AG04449 (cell line): ENCODE measurements at places on chromosomes 1 and 21.

- no peak for DNase-seq
Observed at GRCh38 chr1:87588495-87588894, 259.8 kb downstream of the LMO4 start.

DNA sequence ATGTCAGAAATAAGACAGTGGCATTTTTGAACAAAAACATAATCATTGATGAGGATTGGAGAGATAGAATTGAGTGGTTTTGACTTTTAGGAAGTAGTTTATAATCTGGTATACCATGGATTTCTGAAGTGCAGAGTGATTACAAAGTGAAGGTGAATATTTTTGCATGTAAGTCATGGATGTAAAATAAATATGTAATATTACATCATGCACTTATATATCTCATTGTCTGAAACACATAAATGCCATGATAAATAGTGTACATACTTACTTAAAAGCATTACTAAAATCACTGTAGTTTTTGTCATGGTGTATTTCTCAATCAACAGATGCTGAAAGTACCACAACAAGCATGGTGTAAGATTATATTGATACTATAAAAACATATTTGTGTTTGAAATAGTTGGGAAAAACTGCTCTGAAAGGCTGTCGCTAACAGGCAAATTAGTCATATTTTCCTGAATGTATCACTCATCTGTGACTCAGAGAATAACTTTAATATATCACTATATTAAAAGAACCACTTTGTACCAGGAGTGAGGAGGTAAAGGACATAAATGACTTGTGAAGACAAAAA, 24.8 kb upstream of the RGS18 start:
- DNase-seq: no peak

- no peak for DNase-seq
Observed at GRCh38 chr1:25843483-25843882, 15.8 kb downstream of the AUNIP start.

- DNase-seq: no peak
Observed at GRCh38 chr1:86508583-86508969, 38.3 kb upstream of the CLCA4 start.

GRCh38 chr1:63665824-63666223, 72.6 kb downstream of the PGM1 start:
- DNase-seq: no peak

GRCh38 chr1:228190778-228191177, 17.1 kb upstream of the OBSCN start:
- DNase-seq: no peak

DNA sequence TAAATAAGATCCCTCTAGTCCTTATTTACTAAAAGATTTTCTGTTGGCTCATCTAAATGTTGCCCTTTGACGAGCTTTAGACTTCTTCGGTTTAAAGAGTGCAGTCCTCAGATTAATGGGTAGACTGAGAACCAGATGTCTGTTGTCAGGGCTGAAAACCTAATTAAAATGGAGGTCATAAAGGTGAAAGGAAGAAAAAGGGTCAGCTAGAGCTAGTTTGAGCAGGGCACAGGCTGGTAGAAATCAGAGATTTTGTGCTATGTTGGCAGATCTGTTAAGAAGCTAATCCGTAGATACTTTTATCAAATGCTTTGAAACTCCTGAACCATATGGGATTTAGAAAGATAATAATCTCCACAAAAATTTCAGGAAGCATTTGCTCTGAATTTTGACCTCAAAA, 959.0 kb downstream of the PLA2G4A start:
- no peak for DNase-seq

- DNase-seq: no peak
Observed at GRCh38 chr1:204152310-204153044, 633 bp upstream of the ETNK2 start.

DNA sequence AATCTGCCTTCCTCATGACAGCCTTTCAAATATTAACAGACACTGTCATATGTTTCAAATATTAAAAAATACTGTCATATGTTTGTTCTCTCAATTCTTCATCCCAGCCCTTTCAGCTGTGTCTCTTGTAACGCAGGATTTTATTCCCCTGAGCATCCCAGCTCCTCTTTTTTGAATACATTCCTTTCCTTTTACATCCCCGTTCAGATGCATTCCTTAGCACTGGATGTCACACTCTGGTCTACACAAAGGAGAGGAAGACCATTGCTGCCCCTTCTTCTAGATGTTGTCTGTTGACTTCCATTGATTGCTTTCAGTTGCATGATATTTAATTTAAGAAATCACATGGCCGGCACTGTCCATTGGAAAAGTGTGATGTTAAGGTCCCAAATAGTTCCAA, 117.4 kb upstream of the PAXBP1 start:
- no peak for DNase-seq

- DNase-seq: no peak
Observed at GRCh38 chr1:23592209-23592892, 33.0 kb upstream of the ID3 start.

DNA sequence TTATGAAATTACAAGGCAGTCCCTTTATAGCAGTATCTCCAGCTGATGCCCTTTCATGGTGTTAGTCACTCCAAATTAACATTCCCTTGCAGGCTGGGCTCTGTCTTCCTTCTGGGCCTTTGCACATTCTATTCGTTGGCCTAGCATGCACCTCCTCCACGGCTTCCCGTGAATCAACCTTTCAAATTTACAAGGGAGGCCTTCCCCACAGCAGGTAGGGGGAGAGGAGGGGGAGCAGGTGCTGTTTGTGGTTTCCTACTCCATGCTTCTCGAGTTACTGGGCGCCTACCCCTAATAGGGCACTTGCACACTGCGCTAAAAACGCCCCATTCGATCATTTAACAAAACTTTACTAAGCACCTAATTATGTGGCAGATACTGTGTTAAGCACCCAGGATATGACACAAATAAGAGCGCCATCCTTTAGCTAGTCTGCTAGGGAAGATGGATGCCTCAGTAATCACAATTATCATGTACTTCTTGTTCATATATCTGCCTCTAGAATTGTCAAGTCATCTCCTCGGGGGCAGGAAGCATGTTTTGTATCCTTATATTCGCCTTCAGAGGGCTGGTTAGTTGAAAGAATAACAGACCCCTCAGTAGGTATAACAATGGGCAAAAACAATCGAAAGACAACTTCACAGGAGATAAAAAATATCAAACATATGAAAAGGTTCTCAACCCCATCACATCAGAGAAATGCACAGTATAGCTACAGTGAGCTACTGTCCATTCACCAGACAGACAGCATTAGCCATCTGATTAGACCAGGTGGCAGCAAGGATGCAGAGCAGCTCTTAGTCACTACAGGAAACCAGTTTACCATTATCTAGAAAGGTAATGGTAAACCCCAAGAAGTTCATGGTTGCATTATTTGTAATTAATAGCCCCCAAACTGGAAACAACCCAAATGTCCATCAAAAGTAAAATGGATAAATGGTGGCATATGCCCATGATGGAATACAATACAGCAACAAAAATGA, 1.7 kb upstream of the ADAR start:
- DNase-seq: no peak

GRCh38 chr1:19341201-19342061, 29.3 kb downstream of the SLC66A1 start:
- DNase-seq: no peak
